ENCODE measurements at places on chromosomes 7 and 10.

GRCh38 chr7:36943591-36944435 is 219.5 kb upstream of the AOAH start:
- DNase-seq: no peak

DNA sequence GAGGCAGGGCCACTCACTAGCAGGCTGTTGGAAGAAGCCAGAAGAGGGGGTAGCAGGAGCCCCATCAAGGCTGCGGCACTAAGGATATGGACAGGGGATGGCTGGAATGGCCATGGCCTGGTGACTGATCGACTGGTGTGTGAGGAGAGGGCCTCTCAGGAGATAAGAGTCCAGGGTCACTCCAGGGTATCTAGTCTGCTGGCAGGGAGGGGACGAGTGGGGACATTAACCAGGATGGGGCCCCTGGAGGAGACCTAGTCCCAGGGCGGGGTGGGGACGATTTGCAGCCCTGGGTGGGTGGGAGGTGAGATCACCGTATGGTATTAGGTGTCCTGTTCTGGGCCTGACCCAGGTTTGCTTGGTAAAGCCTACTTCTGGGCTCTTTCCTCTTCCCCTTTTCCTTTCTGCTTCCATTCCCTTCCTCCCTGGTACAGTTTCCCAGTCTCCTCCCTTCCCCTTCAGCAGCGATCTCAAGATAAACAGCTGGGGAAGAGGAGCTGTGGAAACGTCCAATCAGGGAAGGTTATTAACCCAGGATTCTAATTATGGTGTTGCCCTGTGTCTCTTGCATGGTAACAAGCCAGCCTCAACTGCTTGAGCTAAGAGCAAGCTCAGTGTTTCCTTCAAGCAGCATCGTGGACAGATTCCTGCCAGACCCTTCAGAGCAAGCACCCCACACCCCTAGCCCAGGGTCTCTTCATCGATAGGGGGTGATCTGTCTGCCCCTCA is 233.2 kb downstream of the RPS24 start:
- no peak for DNase-seq

- DNase-seq: no peak
These were observed 26.0 kb upstream of the PCBD1 start for GRCh38 chr10:70914316-70914864.

GRCh38 chr7:105487579-105488571 is 34.2 kb downstream of the PUS7 start:
- DNase-seq: peak; percentile 89

- peak; percentile 21 for DNase-seq
These were observed 528.9 kb downstream of the MAGI2 start for GRCh38 chr7:78924581-78924980.

- DNase-seq: no peak
These were observed 2.6 kb upstream of the MYPN start for GRCh38 chr10:68106656-68107055.

- DNase-seq: peak; percentile 68
These were observed 66.4 kb downstream of the EXOC6 start for GRCh38 chr10:92914478-92915325.

GRCh38 chr10:128274938-128275337 is 148.7 kb upstream of the MKI67 start:
- no peak for DNase-seq

DNA sequence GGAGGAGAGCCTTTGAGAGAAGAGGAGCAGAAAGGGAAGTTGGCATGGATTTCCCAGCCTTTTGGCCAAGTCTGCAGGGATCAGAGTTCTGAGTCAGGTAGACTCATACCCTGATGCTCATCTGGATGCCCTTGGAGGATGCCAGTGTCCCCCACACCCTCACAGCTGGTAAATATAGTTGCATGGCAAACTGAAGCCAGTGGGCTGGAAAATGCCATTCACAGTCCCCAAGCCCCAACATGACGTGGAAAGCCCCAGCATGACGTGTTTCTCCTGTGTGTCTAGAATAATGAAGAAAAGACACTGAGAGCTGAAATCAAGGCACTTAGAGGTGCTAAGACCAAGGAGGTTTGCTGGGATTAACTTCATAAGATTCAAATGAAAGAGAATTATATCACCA is 24.8 kb upstream of the APBB1IP start:
- no peak for DNase-seq

DNA sequence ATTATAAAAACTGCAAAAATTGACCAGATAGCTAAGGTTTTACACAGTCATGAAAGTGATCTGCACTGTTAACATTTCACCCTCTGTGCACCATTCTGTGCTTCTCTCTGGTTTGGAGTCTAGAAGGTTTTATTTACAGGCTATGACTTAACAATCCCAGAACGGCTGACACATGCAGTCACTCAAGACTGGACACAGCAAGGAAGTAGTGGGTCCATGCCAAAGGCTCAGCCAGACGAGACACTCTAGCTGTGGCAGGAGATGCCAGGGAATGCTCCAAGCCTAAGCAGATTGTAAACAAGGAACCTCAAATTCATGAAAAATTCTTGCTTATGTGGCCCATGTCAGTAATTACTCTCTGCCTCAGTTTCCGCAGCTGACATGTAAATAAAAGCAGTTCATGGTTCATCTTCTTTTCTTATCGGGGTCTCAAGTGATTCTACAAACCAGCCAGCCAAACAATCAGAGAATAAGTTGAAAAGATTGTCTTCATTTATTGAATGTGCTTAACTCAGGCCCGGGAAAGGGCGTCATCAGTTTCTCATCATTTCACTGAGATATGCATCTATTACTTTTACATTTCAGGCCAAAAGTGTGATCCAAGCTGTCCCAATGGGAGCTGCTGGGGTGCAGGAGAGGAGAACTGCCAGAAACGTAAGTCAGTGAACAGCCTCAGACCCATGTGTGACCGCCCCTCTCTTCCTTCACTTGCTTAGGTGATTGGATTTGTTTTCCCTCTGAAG is 132.1 kb downstream of the EGFR start:
- no peak for DNase-seq

GRCh38 chr7:77940647-77941046 is 142.1 kb downstream of the PHTF2 start:
- peak; percentile 59 for DNase-seq
